ENCODE measurements at places on chromosomes 11 and 22.

DNA sequence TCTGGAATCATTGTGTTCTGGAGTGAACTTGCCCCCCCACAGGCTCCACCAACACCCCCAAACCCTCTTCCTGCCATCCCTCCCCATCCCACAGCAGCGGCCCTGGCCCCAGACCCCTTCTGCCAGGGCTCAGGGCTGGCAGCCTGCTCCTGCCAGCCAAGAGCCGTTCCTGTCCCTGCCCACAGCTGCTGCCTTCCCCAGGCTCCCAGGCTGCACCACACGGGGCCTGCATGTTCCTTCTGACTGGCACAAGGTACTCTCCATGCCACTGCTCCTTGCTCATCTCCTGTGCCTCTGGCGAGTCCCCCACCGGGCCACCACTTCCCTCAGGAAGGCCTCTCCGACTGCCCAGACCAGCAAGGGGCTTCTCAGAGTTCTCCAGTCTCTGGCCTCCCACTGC is 4.9 kb downstream of the GP1BB start:
- no peak for DNase-seq

- DNase-seq, result peak; percentile 76
Measured at GRCh38 chr11:71452199-71453036, 585 bp upstream of the NADSYN1 start.

- no peak for DNase-seq
Measured at GRCh38 chr11:77299528-77299993, 1.9 kb downstream of the GDPD4 start.

GRCh38 chr11:114321621-114322257 is 25.5 kb downstream of the NNMT start:
- DNase-seq, result peak; percentile 61

- DNase-seq, result no peak
Measured at GRCh38 chr11:76524461-76524860, 79.6 kb downstream of the EMSY start.

DNA sequence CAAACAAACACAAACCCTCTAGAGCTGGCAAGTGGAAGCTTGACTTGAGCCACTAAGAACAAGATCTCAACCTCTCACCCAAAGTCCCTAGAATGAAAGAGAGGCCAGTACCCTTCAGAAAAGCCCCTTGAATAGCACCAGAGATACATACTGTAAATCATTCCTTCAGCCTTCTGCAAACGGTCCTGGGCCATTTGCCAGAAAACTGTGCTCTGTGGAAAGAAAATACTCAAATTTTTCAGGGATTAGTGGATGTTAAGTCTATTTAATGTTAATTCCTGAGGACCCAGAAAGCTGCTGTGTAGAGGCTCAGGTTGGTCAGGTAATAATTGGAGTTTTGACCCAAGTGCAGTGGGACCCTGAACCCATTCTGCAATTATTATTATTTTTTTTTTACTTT is 16.9 kb downstream of the SERPINH1 start:
- no peak for DNase-seq

DNA sequence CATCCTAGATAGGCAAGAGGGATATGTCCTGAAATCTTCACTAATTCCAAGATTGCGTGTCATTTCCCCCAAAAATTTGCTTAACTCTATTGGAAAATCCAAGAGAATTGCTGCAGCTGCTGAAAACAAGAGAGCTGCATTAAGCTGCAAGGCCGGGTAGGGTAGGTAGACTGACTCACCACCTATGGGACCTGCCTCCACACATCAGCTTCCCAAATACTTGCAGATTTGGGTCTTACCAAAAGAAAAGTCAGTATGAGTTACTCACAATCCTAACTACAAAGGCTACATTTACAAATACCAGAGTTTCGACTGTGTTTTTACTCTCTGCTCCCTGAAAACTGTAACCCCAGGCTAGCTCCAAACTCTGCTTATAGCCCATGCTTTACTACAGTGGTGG is 142.5 kb upstream of the TEAD1 start:
- DNase-seq, result no peak

DNA sequence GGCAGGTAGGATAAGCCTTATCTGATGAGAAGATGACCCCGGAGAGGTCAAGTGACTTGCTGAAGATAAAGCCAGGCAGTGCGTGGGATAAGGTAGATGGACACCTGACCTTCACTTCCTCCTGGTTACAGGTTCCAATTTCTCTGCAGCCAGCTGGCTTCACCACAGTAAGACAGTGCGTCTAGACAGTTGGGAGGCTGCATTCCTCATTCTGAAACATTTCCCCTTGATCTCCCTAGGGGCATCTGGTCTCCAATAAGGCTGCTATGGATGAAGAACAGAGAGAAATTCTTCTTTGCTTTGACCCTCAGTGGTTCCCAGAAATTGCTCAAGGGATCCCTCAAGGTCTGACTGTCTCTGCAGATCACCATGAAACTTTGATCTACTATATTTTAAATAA is 211.3 kb downstream of the MYO18B start:
- DNase-seq, result no peak

DNA sequence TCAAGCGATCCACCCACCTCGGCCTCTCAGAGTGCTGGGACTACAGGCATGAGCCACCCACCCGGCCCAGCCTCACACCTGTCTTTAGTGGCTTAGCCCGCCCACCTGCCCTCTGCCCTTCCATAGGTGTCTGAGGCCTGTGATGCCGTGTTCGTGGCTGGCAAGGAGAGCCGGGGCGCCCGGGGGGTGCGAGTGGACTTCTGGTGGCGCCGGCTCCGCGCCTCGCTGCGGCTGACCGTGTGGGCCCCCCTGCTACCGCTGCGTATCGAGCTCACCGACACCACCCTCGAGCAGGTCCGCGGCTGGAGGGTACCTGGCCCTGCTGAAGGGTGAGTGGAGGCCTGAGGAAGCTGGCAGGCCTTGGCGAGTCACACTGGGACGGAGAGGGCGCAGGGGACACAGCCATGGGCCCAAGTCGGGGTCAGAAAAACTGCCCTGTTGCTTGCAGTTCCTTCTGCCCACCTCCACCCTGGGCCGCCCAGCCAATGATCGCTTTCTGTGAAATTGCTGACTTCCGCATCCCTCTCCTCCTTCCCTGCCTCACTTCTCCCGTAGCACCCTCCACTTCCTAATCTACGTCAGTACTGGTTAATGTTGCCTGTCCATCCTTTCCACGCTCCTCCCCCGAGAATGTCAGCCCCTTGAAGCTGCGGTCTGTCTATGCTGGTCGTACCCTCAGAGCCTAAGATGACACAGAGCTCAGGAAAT is 9.3 kb downstream of the TMEM132A start:
- no peak for DNase-seq

DNA sequence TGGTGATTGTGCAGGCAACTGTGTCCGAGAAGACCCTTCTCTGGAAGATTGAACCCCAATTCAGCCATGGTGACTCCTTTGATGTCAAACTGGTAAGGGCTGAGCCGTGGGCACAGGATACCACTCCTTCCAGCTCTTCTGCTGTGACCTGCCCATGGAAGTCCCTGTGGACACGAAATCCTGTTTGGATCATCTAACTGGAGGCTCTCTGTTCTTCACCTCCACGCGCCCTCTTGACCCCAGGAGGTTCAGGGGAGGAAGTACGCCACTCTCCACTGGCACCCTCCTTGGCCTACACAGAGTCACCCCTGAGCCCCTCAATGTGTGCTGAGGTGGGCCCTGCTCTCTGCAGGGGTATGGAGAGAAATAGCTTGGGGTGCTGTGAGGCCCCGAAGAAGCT is 810 bp downstream of the ISX start:
- no peak for DNase-seq

- no peak for DNase-seq
Measured at GRCh38 chr22:31495343-31495742, 993 bp upstream of the SFI1 start.

- DNase-seq, result peak; percentile 99
Measured at GRCh38 chr11:72040491-72041363, 39.6 kb downstream of the NUMA1 start.

GRCh38 chr22:31802575-31802974 is 48.8 kb downstream of the DEPDC5 start:
- no peak for DNase-seq

DNA sequence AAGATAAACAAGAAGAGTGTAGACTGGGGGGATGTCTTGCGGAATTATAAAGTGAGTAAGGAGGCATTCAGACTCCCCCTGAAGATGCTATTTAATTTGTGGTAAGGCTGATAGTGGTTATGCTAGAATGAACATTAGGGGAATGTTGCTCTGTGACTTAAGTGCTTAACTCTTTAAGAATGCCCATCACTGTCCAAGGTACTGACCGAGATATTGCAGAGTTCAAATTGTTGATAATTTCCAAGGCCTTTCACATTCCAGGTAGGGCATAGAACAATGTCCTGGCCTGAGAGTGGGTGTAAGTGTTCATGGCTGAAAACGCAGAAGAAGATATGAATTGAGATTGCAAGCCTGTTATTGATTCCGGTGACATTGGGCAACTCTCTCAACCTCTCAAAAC is 90.3 kb upstream of the SEZ6L start:
- DNase-seq, result no peak

GRCh38 chr11:69140635-69141034 is 15.1 kb upstream of the SMIM38 start:
- DNase-seq, result no peak

DNA sequence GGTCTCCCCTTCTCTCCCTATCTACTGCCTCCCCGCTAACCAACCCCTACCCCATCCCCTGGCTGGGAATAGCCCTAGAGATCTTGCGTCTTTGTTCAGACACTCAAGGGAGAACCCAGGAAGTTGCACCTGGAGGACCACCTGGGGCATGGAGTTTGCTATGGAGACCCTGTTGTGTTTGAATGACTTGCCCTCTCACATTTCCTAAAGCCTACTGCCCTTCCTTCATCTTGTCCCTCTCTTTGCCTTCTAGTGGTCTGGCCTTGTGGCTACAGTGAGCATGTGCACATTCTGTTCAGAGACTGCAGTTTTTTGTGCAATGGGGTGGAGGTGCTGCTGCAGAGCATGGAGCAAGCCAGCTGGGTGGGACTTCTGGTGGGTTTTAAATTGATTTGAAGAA is 42.5 kb downstream of the ZNRF3 start:
- no peak for DNase-seq

GRCh38 chr11:117724104-117724503 is 72.9 kb downstream of the DSCAML1 start:
- DNase-seq, result no peak

- no peak for DNase-seq
Measured at GRCh38 chr11:116148056-116148455, 624.7 kb downstream of the BUD13 start.

DNA sequence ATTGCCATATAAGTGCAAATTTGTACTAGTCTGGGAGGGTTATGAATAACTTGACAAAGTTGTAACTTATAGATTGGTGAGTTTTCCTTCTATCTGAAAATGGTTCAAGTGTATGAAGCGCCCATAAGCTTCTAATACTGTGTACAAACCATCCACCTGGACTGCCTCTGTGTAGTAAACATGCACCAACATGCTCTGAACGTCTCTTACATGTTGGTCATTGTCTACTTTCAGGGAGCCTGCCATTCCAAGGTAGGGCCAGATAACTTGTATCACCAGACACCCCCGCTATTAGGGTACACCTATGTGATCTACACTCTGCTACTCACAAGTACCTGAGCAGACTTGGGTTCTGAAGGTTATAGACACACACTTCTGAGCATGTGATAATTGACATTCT is 735.5 kb upstream of the API5 start:
- DNase-seq, result no peak
